CD4-positive, alpha-beta memory T cell (primary cell): ENCODE measurements at places on chromosomes 13 and 19. TPM values are rescaled to one million over a fixed set of nuclear protein-coding genes. Genes with fewer than 3 reads are reported as not detected.

DNA sequence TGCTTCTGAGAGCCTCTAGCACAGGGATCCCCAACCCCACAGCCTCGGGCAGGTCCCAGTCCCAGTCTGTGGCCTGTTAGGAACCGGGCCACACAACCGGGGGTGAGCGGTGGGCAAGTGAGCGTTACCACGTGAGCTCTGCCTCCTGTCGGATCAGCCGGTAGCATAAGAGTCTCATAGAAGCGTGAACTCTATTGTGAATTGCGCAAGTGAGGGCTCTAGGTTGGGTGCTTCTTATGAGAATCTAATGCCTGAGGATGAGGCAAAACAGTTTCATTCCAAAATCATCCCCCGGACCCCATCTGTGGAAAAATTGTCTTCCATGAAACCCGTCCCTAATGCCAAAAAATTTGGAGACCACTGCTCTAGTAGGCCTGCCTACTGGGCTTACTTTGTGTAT, 87.0 kb upstream of the UBL3 start:
- H3K36me3 ChIP-seq: no peaks in the 10 kb centered on the region
- no peak overlapping the region for H3K4me3 ChIP-seq
- no peaks in the 10 kb centered on the region for H3K27me3 ChIP-seq

DNA sequence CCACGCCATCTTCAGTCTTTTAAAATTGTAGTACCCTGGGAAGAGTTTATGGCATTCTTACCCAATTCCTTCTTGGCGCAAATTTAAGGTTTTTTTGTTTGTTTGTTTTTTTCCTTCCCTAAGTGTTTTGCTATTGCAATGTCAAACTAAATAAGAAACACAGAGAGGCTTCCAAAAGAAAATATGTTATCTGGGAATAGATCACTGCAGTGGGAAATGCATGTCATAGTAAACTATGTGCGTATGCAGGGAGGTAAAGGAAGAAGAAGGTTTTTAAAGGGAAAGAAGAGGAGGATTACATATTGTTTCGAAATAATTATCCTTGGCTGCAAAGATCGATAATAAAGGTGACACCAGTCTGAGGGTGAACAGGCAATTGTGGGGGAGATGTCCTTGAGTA, 13.2 kb downstream of the CLEC11A start:
- no peaks in the 10 kb centered on the region for H3K36me3 ChIP-seq
- no peak overlapping the region for H3K4me3 ChIP-seq
- no peaks in the 10 kb centered on the region for H3K4me1 ChIP-seq
- no peaks in the 10 kb centered on the region for H3K27me3 ChIP-seq

- no peaks in the 10 kb centered on the region for H3K4me1 ChIP-seq
- no peaks in the 10 kb centered on the region for H3K36me3 ChIP-seq
Observed at GRCh38 chr19:5571777-5572176, 4.0 kb upstream of the TINCR start.

Gene ATP8A2
- 0.93 TPM for total RNA-seq

Gene WTIP
- 0.23 TPM for total RNA-seq

Gene ZNF20
- 7.4 TPM for total RNA-seq

Gene ASPDH
- not detected for total RNA-seq

Gene CTXN1
- not detected for total RNA-seq
